ENCODE measurements at places on chromosomes 7 and 10.

GRCh38 chr7:12661581-12661980 lies 25.9 kb upstream of the ARL4A start:
- no peak for DNase-seq

- DNase-seq = no peak
Measured at GRCh38 chr10:71075086-71075758, 137.1 kb upstream of the UNC5B start.

- no peak for DNase-seq
Measured at GRCh38 chr10:10855151-10855581, 162.5 kb upstream of the CELF2 start.

DNA sequence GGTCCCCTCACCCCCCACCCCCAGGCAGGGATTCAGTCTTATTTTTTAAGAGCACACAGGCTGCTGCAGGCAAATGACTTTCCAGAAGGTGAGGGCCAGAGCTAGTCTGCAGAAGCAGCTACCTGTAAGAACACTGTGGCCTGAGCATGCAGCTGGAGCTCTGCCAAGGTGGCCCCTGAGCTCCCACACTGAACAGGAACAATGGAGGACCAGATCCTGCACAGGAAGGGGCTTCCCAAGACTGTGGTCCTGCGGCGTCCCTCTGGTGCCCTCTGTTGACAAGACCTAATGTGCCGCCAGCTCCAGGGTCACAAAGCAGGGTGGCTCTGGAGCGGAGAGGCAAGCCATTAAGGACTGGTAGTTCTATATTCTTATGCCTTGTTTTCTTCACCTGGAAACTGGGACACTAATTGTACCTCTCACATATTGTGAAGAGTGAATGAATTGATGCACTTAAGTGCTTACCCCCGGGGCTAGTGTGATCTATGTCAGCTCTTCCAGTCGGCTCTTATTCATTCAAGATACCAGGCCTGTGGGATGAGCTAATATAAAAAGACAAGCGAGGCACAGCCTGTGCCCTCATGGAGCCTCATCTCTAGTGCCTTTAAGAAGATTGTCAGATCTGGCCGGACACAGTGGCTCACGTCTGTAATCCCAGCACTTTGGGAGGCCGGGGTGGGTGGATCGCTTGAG lies 8.0 kb upstream of the BEND7 start:
- no peak for DNase-seq

DNA sequence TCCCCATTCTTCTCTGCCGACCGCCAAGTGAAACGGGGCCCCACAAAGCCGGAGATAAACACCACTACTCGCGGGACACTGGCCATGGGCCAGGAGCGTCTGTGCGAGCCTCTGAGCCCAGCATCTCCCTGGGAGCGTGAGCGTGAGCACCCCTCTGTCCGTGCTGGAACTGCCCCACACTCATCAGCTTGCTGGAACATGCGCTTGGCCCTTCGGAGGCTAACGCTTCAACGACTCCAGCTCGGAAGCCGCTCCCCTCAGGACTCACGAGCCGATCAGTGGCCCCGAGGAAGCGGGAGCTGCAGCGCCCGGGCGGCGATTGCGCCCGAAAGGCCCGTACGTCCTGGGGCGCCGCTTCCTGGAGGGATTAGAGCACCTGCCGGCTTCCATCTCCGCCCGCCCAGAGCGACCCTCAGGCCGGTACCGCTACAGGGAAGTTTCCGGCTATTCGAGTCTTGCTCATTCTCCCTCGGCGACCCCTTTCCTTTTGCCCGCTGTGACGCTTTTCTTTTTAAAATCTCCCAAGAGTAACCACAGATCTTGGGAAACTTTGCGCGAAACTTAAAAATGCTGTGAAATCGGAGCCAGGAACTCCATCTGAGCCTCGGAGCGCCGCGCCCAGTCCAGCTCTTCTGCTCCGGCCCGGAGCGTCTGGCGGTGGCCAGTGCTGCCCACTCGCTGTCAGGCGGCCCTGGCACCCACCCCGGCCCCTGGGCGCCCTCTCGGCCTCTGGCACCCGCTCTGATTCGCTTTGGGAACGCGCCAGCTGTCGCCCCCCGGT lies 1.0 kb downstream of the TLL2 start:
- no peak for DNase-seq

GRCh38 chr7:107982042-107982840 lies 20.7 kb downstream of the LAMB1 start:
- no peak for DNase-seq
